ENCODE measurements at places on chromosomes 3 and 15.

DNA sequence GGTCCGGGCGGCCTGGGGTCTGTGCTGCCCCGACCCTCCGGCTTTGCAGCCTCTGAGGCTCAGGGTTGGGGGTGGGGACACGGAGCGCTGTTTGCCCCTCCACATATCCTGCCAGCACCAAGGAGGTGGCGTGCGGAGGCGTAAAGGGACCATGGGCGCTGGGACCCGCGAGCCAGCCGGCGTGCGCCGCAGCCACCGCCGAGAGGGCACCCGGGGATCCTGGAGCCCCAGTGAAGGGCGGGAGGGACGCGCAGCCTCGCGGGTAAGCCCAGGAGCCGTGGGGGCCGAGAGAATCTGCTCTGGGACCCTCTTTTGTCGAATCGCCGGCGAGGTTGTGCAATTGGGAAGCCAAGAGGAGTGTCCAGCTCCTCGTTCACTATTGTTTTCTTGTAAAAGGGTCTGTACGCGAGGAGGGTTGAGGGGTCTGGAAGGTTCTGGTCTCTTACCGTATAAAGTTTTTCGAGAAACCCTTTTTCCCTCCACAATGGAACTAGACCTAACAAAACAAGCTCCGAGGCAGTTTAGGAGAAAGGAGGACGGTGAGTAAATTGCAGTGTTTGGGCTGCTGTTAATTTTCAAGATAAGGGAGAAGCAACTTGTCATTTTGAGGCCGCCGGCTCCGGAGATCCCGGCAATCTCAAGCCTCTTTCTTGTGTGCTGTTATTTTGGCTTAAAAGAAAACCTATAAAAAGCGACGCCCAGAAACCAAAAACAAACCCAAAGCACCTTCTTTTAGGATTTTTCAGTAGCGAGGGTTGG lies 29.9 kb upstream of the ST3GAL6 start:
- peak; percentile 59 for DNase-seq

- no peak for DNase-seq
Observed at GRCh38 chr3:98483626-98484025, 13.9 kb upstream of the OR5K2 start.

DNA sequence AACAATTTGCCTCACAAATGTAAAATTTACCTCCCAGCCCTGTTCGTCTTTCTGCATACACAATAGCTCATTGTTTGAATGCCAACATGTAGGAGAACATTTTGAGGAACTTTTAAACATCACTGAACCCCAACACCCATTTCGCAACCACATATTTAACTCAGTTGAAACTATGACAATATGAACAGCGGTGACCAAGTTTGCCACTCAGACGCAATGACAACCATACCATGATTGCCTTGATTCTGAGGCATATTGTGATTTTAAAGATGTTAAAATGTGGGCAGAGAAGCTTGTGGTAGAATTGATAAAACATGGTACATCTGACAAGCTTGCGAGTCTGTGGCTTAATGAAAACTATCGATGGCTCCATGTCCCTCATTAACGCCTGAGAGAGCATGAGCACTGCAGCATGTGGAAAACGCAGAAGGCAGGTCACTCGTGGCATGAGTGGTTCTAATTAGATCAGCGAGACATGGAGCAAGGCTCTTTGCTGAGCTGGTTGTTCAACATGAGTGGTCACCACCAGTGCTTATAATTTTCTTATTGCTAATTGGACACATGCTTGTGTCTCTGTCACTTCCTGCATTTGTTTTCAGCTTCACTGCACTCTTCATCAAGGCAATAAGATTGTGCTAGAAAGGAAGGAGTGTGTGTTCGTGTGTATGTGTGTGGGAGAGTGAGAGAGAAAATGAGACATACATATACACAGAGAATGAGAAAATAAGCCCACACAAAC lies 116.8 kb downstream of the CHST2 start:
- DNase-seq = no peak

- DNase-seq = peak; percentile 75
Observed at GRCh38 chr15:90184786-90185704, 16.1 kb upstream of the SEMA4B start.

DNA sequence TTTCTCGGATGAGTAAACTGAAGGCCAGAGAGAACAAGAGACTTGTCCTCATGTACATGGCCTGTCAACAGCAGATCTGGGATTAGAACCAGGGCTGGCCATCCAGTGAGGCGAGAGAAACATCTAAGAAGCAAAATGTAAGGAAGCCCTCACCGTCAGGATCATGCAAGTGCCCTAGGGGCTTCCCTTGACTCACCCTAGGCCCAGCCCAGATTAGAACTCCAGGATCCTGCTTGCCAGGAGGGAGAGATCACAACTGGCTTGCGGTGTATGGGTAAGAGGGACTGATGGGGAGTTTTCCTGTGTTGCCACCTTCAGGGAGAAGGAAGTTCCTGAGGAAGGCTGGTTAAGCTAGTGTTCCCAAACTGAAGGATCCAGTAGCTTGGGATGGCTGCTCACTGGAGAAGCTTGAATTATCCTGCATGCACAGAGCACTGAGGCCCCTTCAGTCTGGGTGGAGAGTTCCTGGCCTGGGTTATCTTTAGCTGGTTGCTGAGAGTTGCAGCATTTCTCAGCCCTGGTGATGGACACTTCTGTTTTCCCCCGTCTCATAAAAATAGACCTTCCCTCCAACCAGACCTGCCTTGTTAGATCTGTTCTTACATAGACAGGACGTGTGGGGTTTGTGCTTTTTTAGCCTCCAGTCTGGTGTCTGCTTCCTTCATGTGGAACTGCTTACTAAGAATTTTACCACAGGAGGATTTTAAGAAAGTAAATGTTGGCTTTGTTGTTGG lies 28.2 kb upstream of the XIRP1 start:
- DNase-seq = no peak

GRCh38 chr3:18405141-18405540 lies 20.0 kb downstream of the SATB1 start:
- no peak for DNase-seq

- no peak for DNase-seq
Observed at GRCh38 chr15:99983886-99984286, 250.6 kb upstream of the LYSMD4 start.

DNA sequence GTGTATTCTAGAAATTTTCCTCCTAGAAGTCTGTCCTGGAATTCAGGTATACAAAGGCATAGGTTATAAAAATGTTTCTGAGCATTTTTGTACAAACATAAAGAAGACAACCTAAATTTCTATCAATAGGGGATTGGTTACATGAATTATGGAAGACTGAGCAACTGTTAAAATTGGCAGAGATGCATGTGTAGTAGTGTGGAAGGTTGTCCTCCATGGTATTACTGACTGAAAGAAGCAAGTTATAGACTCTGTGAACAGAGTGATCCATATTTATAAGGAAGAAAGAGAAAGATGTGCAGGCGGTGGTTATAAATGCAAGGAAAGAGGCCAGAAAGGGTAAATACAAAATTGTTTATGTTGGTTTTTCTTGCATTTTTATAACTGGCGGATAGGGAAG lies 38.3 kb upstream of the CMTM7 start:
- DNase-seq = no peak

GRCh38 chr3:134342259-134342658 lies 32.0 kb downstream of the AMOTL2 start:
- DNase-seq = no peak

DNA sequence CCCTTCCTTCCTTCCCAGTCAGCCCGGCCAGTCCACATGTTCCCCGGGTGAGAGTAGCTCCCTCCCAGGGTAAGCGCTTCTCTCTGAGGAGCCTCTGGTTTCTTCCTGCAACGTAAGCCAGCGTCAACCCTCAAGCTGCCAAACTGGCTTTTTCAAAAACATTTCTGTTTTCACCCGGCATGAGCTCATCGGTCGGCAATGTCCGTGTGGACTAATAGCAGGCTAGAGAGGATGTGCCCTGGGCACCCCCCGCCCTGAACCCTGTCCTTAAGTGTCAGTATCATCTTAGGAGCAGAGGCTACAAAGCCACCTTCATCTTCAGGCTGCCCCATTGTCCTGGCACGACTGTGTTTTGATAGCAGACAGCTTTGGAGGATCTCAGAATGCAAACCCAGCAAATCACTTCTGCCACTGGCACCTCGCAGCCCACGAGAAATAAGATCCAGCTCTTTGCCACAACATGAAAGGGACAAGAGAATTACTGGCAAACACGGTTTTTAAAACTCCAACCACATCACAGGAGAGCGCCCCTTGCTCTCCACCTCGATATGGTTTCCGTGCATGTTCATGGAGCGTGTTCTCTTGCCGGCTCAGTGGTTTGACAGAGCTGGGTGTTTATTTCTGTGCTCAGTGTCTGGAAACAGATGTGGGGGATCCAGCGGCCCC lies 9.9 kb downstream of the ALDH1A3 start:
- DNase-seq = no peak

GRCh38 chr3:36679384-36680200 lies 84.8 kb downstream of the DCLK3 start:
- DNase-seq = no peak

- no peak for DNase-seq
Observed at GRCh38 chr3:10290481-10291176, 2.1 kb downstream of the GHRL start.

DNA sequence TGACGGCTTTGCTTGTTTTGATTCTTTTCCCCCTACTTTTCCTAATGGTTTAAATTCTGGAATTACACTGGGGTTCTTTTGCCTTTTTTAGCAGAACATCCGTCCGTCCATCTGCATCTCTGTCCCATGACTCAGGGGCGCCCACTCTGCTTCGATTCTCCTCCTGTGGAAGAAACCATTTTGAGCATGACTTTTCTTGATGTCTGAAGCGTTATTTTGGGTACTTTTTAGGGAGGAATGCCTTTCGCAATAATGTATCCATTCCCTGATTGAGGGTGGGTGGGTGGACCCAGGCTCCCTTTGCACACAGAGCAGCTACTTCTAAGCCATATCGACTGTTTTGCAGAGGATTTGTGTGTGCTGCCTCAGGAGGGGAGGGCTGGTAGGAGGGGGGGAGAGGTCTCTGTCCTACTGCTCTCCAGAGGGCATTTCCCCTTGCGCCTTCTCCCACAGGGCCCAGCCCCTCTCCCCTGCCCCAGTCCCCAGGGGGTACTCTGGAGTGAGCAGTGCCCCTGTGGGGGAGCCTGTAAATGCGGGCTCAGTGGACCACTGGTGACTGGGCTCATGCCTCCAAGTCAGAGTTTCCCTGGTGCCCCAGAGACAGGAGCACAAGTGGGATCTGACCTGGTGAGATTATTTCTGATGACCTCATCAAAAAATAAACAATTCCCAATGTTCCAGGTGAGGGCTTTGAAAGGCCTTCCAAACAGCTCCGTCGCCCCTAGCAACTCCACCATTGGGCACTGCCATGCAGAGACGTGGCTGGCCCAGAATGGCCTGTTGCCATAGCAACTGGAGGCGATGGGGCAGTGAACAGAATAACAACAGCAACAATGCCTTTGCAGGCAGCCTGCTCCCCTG lies 19.5 kb upstream of the BSN start:
- DNase-seq = peak; percentile 46

- peak; percentile 31 for DNase-seq
Observed at GRCh38 chr3:72347819-72348319, 500.4 kb downstream of the SHQ1 start.

GRCh38 chr3:169847896-169848295 lies 21.8 kb downstream of the LRRC31 start:
- no peak for DNase-seq

- DNase-seq = no peak
Observed at GRCh38 chr3:168040607-168041208, 55.0 kb downstream of the GOLIM4 start.

- DNase-seq = peak; percentile 1
Observed at GRCh38 chr3:120350401-120350941, 1.3 kb upstream of the LRRC58 start.

GRCh38 chr15:46556559-46557379 lies 921.9 kb downstream of the SQOR start:
- DNase-seq = no peak

- DNase-seq = no peak
Observed at GRCh38 chr3:170759511-170760173, 110.4 kb downstream of the RPL22L1 start.

GRCh38 chr15:68054628-68055223 lies 611 bp downstream of the PIAS1 start:
- DNase-seq = no peak

DNA sequence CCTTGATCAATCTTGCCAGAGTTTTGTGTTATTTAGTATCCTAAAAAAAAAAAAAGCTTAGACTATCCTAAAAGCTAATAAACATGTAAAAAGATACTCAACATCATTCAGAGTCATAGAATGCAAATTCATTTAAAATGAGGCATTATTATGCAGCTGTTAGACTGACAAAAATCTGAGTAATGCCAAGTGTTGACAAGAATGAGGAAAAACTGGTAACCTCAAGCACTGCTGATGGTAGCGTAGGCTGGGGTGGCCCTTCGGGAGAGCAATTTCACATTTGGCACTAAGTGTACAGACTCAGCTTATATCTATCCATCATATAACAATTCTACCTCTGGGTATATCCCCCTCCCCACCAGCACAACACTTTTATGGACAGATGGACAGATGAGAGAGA lies 280.4 kb downstream of the RAP2B start:
- DNase-seq = no peak

GRCh38 chr3:102090721-102091045 lies 241.4 kb downstream of the NFKBIZ start:
- no peak for DNase-seq

- DNase-seq = peak; percentile 77
Observed at GRCh38 chr3:195270817-195271409, at the start of gene XXYLT1. TSS of gene XXYLT1 (minus strand) at chr3:195271159. CDS start at chr3:195271058, 101 bp downstream.

DNA sequence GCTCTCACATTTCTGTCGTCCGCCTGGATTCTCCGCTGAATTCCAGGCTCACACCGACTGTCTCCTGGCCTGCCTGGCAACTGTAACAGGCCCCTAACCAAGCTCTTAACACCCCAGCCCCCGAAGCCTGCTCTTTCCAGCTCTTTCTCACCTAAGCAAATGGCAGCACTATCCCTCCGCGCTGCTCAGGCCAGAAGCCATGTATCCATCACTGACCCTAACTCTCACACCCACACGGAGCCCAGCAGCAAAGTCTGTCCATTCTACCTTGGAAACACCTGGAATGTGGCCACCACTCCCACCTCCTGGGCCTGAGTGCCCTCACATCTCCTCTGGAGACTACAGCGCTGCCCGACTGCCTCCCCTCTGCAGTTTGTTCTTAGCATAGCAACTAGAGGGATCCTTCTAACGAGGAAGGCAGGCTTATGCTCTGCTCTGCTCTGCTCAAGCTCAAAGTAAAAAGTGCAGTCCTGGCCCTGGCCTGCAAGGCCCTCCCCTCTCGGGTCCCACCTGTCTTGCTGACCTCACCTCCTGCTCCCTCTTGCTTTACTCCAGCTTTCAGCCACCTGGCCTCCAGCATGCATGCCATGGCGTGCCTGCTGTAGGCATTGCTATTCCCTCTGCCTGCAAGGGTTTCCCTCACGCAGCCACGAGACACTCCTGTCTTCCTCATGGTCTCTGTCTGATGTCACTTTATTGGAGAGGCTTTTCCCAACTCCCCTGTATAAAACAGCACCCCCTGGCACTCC lies 27.2 kb downstream of the FEM1B start:
- no peak for DNase-seq

DNA sequence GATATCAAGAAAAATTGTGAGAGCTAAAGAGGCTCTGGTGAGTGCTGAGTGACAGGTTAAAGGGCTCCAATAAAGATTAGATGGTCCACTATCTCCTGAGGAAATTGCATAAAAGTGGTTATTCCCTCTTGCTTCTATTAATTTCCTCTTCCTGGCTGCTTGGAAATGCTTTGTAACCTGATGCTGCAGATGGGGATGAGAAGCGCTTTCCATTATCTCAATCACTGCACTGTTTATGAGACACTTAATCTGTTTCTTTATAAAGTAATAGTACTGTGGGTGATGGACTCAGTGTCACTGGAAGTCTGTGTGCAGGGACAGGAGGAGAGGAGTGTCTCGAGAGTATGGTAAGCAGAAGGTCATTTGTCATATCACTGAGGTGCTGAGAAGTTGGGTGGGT lies 305.3 kb downstream of the EPHB1 start:
- no peak for DNase-seq

GRCh38 chr3:72271216-72271615 lies 486.3 kb upstream of the PROK2 start:
- DNase-seq = no peak
